NB4 (cell line): ENCODE measurements at places on chromosomes 12 and 14.

GRCh38 chr12:27464220-27464554 is 17.7 kb downstream of the SMCO2 start:
- peak; percentile 31 for DNase-seq

- no peak for DNase-seq
Measured at GRCh38 chr14:92538412-92538985, 24.9 kb downstream of the RIN3 start.

GRCh38 chr14:87869619-87870583 is 123.1 kb downstream of the GALC start:
- peak; percentile 26 for DNase-seq

DNA sequence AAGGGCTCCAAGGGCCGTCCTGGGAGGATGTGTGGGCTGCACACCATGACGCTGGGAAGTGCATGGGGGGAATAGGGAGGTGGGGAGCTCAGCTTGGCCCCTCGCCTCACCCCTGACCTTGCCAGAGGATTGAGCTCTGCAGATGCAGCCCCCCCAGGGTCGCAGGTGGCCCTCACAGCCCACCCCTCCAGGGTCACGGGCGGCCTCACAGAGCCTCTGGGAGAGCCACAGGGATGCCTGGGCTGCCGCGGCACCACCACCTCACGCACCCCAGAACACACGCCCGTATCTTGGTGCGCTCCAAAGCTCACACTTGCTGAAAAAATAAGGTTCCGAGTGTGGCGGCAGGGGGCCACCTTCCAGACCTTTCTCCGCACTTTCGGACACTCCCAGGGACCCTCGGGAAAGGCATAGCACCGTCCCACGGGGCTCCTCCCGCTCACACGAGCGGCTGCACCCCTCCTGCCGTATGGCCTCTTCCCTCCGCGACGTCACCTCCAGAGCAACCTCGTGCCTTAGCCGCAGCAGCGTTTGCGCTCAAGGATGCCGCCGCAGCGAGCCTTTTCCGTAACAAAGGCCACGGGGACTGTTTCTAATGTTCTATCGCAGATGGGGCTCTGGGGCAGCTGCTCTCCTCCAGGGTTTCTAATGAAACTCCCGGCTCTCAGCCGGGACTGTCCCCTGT is 9.9 kb upstream of the FBRSL1 start:
- no peak for DNase-seq

DNA sequence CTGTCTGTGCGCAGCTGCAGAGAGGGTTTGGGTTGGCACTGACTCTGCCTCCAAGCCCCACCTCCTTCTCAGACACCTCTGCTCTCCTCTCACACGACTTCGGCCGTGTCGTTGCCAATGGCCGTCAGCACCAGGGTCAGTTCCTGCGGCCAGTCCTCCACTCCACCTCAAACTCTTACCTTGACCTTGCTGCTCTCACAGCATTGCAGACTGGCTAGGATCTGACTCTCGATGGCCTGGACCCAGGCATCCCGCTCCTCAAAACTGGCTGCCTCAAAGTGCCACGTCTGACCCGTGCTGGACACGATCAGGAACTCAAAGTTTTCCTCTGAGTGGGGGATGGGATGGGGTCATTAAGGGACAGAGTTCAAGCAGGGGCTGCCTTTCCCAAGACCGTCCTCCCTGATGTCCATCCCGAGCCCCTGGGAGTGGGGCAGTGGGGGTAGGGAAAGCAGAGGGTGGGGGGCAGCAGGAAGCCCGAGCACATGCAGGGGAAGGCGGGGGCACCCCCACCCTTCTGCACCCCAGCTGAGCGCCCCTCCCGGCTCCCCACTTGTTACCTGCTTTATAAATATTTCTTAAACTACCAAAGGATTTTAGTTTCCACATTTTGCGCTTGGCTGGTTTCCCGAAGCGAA is 10.7 kb downstream of the AGAP2 start:
- DNase-seq, result no peak

GRCh38 chr12:24537083-24537860 is 411.6 kb downstream of the BCAT1 start:
- no peak for DNase-seq

- DNase-seq, result no peak
Measured at GRCh38 chr12:54641554-54641953, 6.6 kb downstream of the DCD start.

- no peak for DNase-seq
Measured at GRCh38 chr12:123491481-123491880, 33.5 kb downstream of the SNRNP35 start.

GRCh38 chr12:119153477-119154434 is 25.0 kb upstream of the HSPB8 start:
- DNase-seq, result peak; percentile 61

DNA sequence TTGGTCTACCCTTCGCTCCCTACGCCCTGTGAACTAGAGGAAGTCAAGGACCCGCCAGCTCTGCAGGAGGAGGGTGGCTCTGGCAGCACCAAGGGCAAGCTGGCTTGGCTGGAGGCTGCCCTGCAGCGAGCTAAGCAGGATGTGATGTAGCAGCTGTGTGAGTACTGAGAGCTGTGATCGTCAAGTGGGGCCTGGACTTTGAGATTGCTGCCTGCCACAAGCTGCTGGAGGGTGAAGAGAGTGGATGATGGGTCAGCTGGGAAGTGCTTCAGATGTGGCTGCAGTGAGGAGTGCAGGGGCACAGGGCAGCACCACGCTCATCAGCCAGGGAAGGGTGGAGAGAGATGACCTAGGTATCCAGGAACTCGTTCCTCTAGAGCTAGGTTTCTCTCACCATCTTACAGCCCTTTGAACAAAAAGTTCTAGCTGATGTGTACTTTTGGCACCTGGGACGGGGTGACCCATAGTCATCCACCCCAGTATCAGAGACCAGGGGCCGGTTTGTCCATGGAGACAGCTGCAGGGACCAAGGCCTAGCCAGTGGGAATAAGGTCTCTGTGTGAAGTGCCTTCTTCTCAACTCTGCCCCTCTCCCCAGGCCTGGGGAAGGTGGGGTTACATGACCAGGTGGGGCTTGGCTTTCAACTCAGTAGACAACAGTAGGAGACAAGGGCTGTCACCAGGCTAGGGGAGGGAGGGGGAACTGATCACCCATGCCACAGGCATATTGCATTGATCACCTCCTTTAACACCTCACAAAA is 3.2 kb downstream of the KRT86 start:
- DNase-seq, result no peak

- DNase-seq, result no peak
Measured at GRCh38 chr12:61355105-61355504, 905.1 kb upstream of the USP15 start.

DNA sequence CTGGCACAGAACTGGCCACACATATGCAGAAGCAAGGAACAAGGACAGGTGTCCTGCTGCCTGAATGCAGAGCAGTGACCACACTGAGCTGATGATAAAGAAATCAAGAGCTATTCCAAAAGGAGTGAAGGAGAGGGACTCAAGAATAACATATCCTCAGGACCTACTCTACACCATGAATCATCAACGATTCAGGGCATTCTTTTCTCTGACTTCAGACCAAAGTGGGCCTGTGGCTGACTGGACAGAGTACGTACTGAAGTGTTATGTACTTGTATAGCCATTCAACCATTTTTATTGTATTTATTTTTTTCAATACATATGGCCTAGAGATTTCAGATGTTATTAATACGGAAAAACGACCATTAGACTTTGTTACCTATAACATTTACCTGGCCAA is 177.5 kb upstream of the TMTC1 start:
- no peak for DNase-seq

DNA sequence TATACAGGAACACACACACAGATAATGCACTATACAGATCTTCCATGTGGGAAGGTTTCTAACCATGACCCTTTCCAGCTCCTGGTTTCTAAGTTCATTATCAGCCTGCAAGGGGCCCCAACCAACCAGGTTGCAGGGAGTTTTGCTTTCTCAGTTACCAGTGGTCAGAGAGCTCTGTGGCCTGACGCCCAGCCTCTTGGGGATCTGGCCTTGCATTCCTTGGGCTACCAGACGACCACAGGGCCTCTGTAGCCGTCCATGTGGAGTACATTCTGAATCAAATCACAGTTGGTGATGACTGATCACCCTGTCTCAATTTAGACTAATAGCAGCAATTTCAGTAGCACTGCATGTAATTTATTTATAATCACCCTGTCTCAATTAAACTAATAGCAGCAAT is 47.5 kb downstream of the PAH start:
- DNase-seq, result no peak

DNA sequence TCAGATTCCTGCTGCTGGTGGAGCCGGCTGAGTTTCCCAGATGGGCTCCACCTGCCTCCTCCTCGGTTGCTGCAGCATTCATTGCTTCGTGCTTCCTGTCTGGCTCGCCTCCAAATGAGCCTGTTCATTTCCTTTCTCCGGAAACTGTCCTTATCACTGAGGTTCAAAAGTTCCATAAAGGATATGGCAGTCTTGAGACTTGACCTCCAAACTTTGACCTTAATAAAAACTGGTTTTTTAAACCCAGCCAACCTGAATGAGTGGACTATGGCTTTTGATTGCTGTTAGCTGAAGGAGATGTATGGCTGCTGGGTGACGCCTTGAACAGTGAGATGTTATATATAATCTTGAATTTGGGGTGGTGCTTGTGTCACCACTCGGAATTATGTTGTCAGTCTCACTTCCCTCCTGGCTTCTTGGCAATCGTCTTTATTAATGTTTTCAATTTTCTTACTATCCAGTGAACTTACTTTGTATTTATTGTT is 62.7 kb downstream of the RASSF3 start:
- no peak for DNase-seq

- peak; percentile 93 for DNase-seq
Measured at GRCh38 chr14:61476754-61477410, 155.5 kb downstream of the PRKCH start.

GRCh38 chr14:78302841-78303240 is 132.7 kb downstream of the NRXN3 start:
- no peak for DNase-seq

GRCh38 chr12:116432314-116432750 is 126.8 kb upstream of the MAP1LC3B2 start:
- no peak for DNase-seq

DNA sequence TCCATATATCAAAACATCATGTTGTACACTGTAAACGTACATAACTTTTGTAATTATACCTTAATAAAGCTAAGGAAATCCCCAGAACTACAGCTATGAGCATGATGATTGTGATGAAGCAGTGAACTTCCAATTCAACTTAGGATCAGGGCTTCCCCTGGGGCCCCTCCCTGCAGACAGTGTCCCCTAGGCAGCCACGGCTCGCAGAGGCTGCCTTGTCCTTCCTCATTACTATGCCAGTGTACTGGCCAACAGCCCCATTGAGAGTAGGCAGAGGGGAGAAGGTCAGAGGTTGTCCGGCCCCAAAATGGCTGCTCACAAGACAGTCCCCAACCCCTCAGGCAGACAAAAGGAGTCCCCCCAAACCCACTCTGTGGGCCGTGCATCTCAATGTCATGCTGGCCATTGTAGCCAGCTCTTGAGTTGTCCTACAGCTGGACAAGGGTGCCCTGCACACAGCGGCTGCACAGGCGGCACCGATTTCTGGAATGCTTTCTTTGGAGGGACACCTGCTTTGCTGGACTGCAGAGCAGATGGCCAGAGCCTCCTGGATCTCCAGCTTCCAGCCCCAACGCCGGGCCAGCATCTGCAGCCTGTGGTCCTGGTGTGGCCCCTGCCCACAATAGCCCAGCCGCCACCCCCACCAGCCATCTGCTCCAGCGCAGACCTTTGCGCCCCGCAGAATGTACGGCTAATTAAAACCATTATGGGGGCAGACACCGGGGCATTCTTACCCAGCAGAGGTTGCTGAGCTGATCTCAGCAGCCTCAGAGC is 46.1 kb downstream of the NIN start:
- no peak for DNase-seq

DNA sequence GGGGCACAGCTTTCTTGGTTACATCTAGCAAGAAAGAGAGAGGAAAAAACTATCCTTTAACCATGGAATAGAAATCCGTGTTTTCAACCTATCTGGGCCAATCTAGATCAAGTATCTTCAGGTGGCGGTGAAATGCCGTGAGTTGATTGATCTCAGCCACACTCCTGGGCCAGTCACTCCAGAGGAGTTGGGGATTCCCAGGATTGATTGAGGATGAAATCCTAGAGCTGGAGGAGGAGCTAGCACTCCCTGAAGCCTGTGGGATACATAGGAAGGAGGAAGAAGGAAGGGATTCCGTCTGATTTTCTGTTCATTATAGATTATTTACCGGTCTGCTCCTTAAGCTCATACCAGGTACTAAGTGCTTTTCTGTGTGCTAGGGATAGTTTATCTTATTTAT is 106.3 kb upstream of the ARID2 start:
- DNase-seq, result no peak

- peak; percentile 82 for DNase-seq
Measured at GRCh38 chr12:6647083-6647604, at the start of gene ACRBP. Gene ACRBP, minus strand, starts transcription at chr12:6647432. Its CDS starts 66 bp downstream, at chr12:6647366.

- DNase-seq, result no peak
Measured at GRCh38 chr12:120172053-120172452, 22.5 kb downstream of the GCN1 start.

GRCh38 chr14:32980178-32980901 is 41.7 kb downstream of the NPAS3 start:
- DNase-seq, result no peak

GRCh38 chr12:18965203-18965602 is 164.3 kb upstream of the PLEKHA5 start:
- DNase-seq, result no peak

DNA sequence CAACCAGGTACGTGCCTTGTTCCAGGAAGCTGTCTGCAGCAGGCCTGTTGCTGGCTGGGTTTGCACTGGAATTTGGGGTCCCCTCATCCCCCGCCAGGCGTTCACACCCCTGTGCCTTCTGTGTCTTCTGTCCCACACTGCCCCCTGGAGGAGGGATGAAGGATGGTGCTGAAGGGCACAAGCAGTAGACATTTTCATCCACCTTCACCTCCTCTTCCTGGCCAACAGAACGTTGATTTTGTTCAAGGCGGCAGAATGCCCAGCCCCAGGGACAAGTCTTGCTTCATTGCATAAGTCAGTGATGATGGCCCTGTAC is 122.1 kb downstream of the CALM1 start:
- peak; percentile 63 for DNase-seq

DNA sequence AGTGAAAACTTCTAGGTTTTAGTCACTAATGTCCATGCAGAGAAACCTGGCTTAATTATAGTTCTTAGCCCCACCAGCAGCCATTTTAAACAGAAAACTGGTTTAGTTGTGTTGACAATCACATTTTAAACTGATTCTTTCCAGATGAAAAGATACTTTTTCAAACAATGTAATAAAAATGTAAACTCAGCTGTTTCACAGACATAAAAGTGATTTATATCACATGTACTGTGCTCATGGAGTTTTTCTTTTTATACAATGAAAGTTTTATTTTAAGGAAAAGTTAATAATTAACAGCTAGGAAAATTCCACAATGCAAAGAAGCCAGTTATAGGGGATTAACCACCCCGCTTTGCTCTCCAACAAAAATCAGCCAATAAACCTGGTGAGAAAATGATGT is 129.7 kb downstream of the PAX9 start:
- DNase-seq, result no peak

DNA sequence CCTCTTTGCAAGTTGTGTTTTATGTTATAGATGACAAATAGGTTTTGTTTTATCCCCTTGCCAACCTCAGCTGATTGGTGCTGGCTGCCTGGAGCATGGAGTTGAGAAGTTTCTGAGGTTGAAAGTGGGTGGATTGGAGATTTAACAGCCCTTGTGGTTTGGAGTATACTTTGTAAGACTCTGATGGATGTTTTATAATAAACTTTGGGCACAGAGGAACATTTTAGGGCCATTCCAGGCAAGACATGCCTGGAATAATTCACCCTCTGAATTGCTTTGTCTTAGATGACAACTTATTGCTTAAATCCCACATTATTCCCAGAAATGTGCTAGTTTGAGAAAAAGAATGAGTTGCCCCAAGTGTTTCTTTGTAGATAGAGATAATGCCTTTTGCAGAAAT is 158.9 kb downstream of the SLC5A8 start:
- DNase-seq, result no peak
